Activated CD8-positive, alpha-beta memory T cell treated with anti-CD3 and anti-CD28 coated beads, Interleukin-2, amount 50 U/mL, for 48 hours (primary cell): ENCODE measurements at places on chromosomes 3 and 15.

- no peak for DNase-seq
These were observed 27.4 kb downstream of the SLC7A14 start for GRCh38 chr3:170558427-170558826.

GRCh38 chr3:15795651-15796308, 2.0 kb downstream of the ANKRD28 start:
- no peak for DNase-seq

DNA sequence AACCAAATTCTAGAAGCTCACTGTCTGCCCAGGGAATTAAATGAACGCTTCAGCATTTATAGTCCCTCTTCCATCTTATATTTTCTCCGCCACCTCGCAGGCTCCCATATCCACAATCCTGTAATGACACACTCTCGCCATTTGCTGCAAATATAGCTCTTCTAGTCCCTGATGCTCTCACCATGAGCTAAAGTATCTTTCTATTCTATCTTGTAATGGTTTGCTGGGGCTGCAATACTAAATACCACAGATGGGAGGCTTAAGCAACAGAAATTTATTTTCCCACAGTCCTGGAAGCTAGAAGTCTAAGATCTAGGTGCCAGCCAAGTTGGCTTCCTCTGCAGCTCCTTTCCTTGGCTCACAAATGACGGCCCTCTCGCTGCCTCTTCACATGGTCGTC, 106.9 kb upstream of the NPHP3 start:
- DNase-seq, result no peak

- DNase-seq, result no peak
These were observed 307.8 kb downstream of the KBTBD8 start for GRCh38 chr3:67305922-67306321.
